NCI-H1436 (cell line): ENCODE measurements at places on chromosomes 2 and 18.
A peak's percentile ranks its signal among the peaks of the same experiment; 100 is the strongest.

GRCh38 chr18:41936471-41937134 is 18.4 kb upstream of the PIK3C3 start:
- DNase-seq, result no peak

- no peak for DNase-seq
Observed at GRCh38 chr18:28778706-28779105, 601.8 kb upstream of the CDH2 start.

DNA sequence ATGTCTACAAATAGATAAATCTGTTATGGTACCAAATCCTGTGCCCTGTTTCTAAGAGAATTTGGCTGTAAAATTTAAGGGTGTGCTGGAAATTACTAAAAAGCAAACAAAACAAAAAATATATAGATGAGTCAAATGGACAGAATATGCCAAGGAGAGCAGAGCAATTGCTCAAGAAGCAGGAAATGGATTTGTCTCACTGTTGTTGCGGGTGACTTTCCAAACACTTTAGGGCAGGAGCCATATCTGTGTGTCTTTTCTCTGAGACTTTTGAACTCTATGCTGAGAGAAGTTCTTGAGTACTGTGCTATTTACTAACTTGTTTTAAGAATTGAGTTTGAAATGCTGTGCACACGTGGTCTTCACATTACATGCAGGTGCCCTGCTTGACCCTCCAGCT is 221.7 kb downstream of the PHLPP1 start:
- no peak for DNase-seq

GRCh38 chr2:18484625-18485024 is 75.8 kb downstream of the RDH14 start:
- no peak for DNase-seq

DNA sequence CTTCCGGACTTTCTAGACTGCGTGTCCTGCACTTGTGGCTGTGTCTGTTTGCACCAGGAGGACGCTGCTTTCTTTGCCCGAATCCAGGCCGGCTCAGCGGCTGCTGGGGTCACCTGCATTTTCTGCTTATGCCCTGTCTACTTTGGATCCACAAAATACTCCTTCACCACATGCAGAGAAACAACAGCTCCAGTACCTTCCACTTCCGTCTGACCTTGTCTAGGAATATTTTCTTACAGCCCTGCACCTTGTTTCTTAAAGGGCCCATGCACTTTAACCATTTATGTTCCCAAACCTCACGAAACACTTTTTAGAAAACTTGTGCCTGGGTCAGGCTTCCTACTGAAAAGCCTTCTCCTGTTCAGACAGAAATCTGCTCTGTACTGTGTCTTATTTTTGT is 129.4 kb upstream of the NCK2 start:
- no peak for DNase-seq

GRCh38 chr18:7607540-7608173 is 40.5 kb downstream of the PTPRM start:
- no peak for DNase-seq

DNA sequence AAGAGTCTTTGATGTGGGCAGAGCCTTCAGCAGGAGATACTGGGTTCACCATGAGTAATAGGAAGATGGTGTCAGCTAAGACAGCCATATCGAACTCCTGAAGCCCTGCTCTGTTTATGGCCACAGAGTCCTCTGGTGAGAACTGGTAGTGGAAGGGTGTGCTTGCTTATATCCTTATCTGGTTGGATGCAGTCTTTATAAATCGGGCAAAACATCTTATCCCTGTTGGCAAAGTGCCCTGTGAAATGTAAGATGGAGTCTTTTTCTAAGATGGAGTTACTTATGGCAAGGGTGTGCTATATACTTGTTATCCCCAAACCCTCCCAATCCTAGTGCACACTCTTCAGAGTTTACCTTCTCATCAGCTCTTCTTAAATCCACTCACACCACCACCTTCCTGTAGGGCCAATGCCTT is 190.8 kb upstream of the PARD3B start:
- DNase-seq, result no peak

DNA sequence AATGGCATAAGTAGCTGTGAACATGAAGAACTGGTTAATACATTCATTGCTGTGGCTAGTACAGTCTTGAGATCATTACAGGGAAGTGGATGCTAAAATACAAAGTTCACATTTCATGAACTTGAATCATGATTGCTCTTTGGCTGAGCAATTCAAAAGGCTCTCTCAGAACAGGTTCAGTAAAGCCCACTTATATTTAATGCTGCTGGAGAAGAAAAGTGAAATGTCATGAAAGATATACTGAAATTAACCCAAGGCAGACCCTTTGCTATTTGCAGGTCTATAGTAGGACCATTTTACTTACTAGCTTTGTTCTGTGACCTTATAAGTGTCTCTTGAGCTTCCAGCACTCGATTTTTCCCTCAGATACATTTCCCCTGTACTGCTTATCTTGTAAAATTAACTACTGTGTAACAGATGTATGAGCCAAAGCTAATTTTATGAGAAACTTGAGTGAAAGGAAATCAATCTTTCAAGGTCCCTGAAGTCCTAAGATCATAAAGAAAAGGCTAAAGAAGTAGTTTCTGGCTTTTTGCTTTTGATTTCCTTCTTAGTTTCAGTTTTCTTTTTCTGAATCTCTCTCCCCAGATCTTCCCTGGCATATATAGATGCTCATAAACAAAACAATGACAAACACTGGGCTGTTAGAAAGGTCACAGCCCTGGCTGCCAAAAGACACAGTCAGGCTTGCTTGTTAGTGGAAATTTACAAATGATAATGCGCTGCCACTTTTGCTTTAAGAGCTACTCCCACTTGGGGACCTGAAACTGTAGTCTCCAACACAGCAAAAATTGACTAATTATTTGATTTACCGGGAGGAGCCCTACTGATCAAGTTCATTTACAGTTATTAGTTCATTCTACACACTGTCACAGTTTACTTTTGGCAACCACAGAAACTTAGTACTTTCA is 132.7 kb upstream of the XPO1 start:
- no peak for DNase-seq

DNA sequence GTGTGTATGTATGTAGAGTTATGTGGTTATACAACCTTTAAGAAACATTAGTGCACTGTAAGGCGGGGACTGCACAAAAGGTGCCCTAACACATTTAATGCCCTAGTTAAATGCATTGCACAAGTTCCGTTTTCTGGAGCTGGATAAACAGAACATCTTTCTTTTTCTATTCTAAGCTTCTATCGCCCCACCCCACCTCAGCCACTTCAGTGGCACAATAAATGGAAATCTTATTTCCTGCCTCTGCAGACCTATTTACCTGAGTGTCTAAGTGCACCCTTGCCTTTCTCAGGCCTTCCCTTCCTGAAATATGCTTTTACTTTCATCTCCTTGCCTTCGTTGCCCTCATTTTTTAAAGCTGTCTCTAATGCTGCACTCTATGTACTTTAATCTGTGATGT is 123.5 kb downstream of the TANC1 start:
- DNase-seq, result no peak

- DNase-seq, result no peak
Observed at GRCh38 chr2:132465917-132466316, 49.3 kb downstream of the GPR39 start.

GRCh38 chr18:68288408-68288807 is 426.5 kb downstream of the TMX3 start:
- DNase-seq, result no peak

- DNase-seq, result no peak
Observed at GRCh38 chr2:23618794-23619530, 234.0 kb downstream of the KLHL29 start.

DNA sequence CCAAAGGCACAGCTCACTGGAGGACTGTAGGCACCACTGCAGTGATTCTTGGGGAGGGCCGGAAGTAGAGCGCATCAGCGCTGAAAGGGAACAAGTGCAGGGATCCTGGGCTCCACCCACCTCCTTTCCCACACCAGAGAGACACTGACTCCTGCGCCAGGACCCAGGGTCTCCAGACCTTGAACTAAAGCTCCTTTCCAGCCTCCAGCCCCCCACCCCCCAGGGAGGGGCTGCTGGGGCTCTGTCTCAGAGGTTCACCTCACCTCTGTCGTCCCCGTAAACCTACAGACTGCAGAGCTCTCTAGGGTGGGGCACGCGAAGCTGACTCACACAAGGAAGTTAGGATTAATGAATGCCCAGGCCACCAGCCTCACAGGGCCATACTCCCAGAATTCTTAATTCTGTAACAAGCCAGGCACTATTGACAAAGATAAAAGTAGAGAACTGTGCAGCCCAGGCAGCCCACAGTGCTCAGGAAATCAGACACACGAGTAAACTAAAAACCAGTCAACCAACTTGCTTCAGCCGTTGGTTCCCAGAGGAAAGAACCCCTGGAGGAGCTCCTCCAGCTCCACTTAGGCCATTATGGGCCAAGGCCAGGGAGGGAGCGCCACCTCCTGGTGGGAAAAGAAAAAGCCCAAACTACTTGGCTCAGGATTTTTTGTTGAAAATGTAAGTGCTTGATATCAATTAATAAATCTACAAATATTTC is 45.1 kb upstream of the ACAA2 start:
- peak; percentile 62 for DNase-seq

DNA sequence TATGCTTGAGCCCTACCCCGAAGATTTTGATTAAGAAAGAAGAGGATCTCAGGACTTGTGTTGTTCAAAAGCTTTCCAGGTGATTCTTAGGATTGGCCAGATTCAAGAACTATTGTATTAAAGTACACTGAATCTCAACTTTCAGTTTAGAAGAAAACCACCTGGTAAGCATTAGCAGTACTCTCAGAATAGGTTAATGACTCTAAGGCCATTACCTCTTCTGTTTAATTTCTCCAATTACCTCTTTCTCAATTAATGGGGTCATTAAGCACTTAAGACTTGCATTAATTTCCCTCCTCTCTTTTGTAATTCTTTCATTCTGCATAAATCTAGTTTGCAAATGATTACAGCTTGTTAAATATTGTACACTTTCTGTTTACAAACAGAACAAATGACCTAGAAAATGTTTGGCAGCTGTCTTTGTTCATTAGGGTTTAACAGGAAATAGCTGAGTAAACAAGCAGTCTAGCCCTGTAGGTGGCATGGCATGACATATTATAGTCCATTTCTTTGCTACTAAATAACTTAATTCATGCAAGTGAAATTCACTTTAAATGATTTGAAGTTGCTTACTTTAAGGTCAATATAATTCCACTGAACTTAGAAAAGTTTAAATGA is 20.4 kb upstream of the TDRD15 start:
- peak; percentile 47 for DNase-seq

DNA sequence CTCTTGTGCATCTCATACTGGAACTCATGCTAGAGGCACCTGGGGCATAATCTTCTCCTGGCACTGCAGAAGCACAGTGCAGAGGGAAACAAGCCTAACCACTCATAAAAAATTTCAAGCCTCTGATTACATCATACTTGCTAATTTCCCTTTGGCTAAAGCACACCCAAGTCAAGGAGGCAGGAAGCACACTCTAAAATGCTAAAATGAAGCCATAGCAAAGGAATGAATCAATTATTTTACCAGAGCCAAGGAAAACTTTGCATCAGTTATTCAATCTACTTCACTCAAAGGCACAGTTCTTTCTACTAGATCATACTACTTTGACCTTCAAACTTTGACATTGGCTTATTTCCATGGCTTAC is 79.6 kb upstream of the SPOPL start:
- no peak for DNase-seq

GRCh38 chr2:88209521-88210131 is 39.5 kb downstream of the THNSL2 start:
- DNase-seq, result no peak

DNA sequence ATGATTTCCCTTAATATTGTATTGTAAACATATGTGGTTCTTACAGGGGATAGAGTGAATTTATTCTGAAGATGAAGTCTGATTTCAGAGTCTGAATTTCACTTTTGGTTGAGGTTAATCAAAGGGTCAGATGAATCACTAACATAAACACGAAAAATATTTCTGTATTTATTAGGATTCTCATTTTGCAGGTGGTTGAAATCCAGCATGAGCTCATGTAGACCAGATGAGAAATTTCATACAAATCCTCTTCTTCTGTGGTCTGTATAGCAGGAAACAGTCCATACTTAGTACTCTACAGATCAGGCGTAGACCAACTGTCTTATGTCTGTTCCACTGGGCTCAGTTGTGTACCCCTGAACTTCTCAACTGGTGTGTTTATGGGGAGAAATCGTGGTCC is 157.8 kb downstream of the BABAM2 start:
- DNase-seq, result no peak

GRCh38 chr2:176106581-176107539 is at the start of gene HOXD11:
Gene HOXD11, plus strand, starts transcription at chr2:176107280. Its CDS starts 76 bp downstream, at chr2:176107356.
- peak; percentile 71 for DNase-seq

DNA sequence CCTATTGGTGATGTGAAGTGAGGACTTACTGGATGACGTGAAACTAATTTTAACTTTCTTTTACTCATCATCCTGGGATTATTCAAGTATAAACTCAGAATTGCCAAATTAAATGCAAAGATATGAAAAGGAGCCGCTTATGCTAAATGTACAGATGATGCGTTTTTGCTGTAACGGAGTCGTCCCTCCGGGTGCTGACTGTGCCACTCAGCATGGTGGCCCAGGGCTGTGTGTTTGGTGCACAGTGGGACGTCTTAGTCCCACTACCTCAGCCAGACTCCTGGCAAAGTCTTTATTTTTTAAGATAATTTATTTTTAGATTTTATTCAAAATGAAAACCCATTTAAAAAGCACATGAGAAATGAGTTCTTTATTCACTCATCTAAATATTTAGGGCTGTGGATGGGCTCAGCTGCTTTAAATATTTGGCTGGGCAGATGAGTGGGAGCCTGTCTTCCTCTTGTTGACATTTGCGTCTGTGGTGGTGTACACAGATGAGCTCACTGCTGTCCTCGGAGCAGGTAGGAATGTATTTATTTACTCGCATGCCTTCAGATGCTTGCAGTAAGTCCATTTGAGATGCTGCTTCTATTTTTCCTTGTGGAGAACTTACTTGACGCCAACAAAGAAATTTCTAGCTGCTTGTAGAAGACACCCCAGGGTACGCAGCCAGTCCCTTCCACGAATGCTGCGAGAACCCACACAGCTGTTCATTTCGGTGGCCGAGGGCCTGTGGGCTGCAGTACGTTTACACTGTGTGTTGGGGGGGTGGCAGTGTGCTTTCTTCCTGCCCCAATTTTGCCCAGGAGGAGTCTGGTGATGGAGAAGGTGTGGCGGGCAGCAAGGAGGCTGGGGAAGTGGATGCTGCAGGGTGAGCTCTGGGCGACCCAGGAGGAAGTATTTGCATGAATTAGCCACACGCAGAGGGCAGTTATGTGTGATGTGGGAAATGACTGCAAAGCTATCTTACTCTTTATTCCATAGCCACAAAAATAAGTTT is 105.0 kb downstream of the AGAP1 start:
- no peak for DNase-seq

GRCh38 chr18:11962597-11962996 is 18.7 kb upstream of the IMPA2 start:
- no peak for DNase-seq

- DNase-seq, result no peak
Observed at GRCh38 chr2:27989149-27989548, 98.6 kb downstream of the BABAM2 start.

DNA sequence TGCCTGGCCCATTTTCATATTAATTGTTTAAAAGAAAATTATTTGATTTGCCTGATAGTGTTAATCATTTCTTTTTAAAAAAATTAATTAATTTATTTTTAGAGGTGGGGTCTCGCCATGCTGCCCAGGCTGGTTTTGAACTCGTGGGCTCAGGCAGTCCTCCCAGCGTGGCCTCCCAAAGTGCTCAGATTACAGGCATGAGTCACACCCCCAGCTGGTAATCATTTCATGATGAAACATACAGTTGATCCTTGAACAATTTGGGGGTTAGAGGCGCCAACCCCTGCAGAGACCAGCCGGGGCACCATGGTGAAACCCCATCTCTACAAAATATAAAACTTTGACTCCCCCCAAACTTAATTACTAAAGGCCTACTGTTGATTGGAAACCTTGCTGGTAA is 7.9 kb downstream of the GPN1 start:
- no peak for DNase-seq
